ENCODE measurements at places on chromosomes 16 and 17. TPM values are rescaled to one million over a fixed set of nuclear protein-coding genes. Genes with fewer than 3 reads are reported as not detected.

GLG1 gene
- 165 TPM for total RNA-seq

SSTR5 gene
- total RNA-seq = not detected

KRT35 gene
- not detected for total RNA-seq

GNG13 gene
- not detected for total RNA-seq

CDK5RAP3 gene
- 59.7 TPM for total RNA-seq

ACE gene
- total RNA-seq = 22.8 TPM

AOC3 gene
- 2.6 TPM for total RNA-seq

TEFM gene
- 10.4 TPM for total RNA-seq

GINS3 gene
- 1.4 TPM for total RNA-seq

TNP2 gene
- total RNA-seq = not detected

NEUROD2 gene
- total RNA-seq = not detected

TRAF4 gene
- total RNA-seq = 27.9 TPM
